ENCODE measurements at places on chromosomes 7 and 10. TPM values are rescaled to one million over a fixed set of nuclear protein-coding genes. Genes with fewer than 3 reads are reported as not detected.

Gene PVRIG
- not detected for total RNA-seq

Gene CASTOR2
- 6.3 TPM for total RNA-seq

Gene TRIM24
- total RNA-seq, result 14.2 TPM

Gene PARD3
- total RNA-seq, result 29.0 TPM

Gene TMEM273
- total RNA-seq, result not detected

Gene LIPK
- 1.4 TPM for total RNA-seq

Gene KEL
- not detected for total RNA-seq

Gene TCERG1L
- not detected for total RNA-seq

Gene PRTFDC1
- total RNA-seq, result 2.8 TPM

Gene CCDC3
- total RNA-seq, result 16.6 TPM

Gene ABCB4
- total RNA-seq, result not detected

Gene PMPCB
- total RNA-seq, result 30.8 TPM

Gene HECW1
- not detected for total RNA-seq

Gene TDRD1
- total RNA-seq, result 0.28 TPM

Gene CRTAC1
- not detected for total RNA-seq

Gene CDK14
- 5.7 TPM for total RNA-seq

Gene PNLIPRP2
- not detected for total RNA-seq

Gene ALOX5
- 0.09 TPM for total RNA-seq

Gene VIPR2
- total RNA-seq, result not detected

Gene WIPF3
- 0.14 TPM for total RNA-seq

Gene SFTPA1
- not detected for total RNA-seq

Measured in airway epithelial cell (primary cell).